ENCODE measurements at places on chromosomes 5 and 9.

DNA sequence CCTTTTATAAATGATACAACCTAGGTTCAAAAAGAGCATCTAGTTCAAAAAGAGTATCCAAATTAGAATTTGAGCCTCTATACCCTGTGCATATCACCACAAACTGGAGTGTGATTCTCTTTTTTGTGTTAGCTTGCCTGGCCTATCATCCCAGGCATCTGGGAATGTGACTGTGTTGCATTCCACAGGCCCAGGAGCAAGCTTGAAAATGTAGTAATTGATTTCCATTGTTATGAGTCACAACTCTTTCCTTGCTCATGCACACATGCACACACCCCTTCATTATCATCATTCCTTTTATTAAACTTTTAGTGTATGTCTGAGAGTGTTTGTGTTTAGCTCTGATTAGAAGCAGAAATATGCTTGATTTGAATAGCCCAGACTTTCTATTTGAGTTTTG, 75.2 kb downstream of the FCHO2 start:
- no peak for DNase-seq

DNA sequence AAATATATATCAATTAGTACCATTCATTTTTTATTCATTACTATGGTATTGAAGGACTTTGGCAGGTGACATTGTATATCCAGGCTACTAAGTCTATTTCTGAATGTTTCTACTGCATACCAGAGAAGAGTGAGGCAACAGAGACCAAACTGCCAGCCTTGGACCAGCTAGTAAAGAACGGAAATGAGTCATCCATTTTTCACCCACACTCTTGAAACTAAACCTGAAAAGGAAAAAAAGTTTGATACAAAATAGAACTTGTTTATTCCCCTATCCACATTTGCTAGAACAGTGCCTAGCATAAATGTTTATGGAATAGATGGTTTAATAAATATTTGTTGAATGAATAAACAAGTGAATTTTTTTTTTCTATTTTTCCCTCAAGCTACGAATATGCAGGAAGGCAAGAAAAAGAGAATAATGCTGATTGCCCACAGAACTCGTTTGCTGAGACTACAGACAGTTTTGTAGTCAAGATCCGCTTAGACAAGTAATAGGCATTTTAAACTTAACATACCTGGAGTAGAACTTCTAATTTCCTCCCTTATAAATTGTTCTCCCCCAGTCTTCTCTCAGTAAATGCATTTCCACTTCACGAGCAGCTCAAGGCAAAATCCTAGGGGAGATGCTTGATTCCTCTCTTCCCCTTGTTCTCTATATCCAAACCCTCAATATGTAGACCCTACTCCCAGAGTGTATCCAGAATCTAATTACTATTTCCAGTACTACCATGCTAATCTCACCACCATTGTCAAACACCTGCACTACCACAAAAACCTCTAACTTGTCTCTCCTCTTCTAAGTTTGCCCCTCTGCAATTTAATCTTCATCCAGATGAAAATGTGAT, 146.2 kb upstream of the RASA1 start:
- no peak for DNase-seq

DNA sequence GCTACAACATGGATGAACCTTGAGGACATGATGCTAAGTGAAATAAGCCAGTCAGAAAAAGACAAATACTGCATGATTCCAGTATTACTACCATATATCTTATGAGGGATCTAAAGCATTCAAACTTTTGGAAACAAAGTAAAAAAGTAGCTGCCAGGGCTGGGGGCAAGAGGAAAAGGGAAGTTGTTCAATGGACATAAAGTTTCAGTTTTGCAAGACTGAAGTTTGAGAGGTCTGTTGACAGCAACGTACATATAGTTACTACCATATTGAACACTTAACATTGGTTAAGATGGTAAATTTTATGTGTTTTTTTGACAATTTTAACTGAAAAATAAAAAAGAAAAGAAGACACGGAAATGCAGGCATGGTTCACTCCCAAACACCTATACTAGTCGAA, 77.6 kb downstream of the MAPKAP1 start:
- no peak for DNase-seq

DNA sequence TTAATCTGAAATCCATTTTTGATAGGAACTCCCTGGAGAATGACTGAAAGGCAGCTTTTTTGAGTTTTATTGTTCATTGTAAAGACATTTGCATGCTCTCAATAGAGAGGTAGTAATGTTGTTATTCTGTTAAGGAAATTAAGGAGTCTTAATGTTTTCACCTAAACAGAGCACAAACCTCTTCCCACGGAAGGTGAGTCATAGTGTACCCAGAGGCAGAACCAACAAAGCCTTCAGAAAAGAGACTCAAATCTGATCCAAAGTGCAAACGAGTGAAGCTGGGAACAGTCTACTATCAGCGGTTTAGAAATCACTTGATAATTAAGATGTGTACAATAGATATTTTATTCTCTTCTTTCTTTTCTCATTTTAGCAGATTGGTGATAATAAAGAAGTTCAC, 470.5 kb downstream of the PLK2 start:
- no peak for DNase-seq

All from activated CD4-positive, alpha-beta T cell treated with anti-CD3 and anti-CD28 coated beads, Interleukin-2, amount 50 U/mL, for 48 hours (primary cell).